ENCODE measurements at places on chromosomes 11 and 22.
A peak's percentile ranks its signal among the peaks of the same experiment; 100 is the strongest.

DNA sequence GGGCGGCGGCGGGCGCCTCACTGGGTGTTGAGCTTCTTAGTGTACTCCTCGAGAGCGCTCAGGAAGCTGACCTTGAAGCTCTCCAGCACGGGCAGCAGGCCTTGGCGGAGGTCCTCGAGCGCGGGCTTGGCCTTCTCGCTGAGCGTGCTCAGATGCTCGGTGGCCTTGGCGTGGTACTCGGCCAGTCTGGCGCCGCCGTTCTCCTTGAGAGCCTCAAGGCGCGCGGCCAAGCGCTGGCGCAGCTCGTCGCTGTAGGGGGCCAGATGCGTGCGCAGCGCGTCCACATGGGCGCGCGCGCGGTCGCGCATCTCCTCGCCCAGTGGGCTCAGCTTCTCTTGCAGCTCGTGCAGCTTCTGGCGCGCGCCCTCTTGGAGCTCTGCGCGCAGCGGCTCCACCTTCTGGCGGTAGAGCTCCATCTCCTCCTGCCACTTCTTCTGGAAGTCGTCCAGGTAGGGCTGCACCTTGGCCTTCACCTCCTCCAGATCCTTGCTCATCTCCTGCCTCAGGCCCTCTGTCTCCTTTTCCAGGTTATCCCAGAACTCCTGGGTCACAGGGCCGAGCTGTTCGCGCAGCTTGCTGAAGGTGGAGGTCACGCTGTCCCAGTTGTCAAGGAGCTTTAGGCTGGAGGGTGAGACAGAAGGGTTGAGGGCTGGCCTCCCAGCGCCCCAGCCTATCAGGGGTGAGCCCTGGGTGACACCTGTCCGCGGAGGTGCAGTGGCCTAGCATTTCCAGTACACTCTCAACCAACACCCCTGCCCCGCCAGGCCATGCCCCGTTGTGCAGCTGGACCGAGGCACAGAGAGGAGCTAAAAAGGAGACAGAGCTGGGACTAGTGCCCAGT, 1.4 kb downstream of the APOA1 start:
- peak; percentile 51 for DNase-seq

GRCh38 chr22:47032956-47033647, 270.7 kb downstream of the TBC1D22A start:
- no peak for DNase-seq

DNA sequence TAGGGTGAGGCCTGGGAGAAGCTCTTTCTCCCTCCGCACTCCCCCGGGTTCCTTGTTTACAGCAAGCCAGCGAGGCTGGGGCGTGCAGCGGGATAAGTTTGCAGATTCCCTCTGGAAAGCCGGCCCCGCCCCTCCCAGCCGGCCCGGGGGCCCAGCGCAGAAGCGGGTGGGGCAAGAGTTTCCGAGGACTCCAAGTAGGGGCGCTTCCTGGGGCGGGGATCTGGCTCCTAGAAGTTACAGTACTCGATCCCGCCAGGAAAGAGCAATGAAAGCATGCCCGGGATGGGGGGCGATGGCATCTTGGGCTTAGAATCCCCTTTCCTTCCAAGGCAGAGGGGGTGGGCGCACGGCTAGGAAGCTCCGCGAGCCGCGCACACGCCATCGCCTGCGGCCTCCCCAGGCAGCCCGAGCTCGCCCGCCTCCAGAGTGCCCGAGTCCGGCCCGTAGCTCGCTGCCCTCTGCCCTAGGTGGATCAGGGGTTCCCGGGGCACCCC, 385 bp downstream of the TST start:
- peak; percentile 57 for DNase-seq

DNA sequence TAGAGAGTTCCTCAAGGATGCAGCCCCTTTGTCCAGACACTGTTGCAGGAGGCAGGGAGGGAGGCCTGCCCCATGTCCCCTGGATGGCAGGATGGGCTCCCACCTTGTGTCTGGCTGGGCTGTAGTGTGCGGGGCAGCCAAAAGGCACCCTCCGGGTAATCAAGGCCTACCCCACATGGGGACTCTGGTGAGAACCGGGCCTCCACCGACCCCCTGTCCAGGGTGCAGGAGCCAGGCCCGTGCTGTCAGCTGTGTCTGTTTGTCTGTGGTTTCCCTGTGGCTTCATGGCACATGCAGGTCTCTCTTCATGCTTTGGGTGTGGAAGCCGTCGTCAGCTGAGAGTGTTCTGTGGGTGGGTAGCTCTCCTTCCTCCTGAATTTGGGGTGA, 1240.9 kb downstream of the BRD1 start:
- no peak for DNase-seq

DNA sequence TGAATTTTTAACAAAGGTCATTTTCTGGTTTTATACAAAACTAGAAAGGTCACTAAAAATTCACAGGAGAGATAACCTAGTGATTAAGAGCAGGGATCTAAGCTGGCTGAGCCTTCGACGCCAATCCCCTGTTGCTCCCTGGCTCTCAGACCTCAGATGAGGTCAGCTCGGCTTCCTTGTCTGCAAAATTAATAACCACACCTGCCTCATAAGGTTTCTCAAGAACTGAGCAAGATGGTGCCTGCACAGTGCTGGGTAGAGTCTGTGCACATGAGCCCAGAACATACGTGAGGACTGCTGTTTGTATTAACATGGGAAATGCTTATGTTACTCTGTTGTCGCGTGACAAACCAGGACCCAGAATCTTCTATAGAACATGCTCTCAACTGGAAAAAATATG, 24.4 kb upstream of the CD5 start:
- no peak for DNase-seq

DNA sequence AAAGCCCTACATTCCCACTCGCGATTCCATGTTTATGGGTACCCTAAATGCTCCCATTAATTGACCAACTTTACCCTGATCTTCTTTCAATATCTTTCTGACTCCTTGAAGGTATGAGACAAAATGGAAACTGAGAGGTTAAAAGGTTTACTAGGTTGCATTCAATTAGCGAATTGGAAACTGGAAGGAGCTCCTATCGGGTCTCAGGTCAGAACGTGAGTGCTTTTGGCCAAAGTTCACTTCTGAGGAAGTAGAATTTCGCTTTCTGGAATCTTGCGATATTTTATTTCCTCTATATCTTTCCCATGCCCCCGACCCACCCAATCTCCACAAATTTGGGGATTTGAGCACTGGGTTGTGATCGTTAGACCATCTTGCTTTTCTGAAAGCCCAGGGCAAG, 2.6 kb downstream of the EHF start:
- no peak for DNase-seq

GRCh38 chr11:14908214-14908880, 16.3 kb upstream of the CYP2R1 start:
- peak; percentile 26 for DNase-seq

DNA sequence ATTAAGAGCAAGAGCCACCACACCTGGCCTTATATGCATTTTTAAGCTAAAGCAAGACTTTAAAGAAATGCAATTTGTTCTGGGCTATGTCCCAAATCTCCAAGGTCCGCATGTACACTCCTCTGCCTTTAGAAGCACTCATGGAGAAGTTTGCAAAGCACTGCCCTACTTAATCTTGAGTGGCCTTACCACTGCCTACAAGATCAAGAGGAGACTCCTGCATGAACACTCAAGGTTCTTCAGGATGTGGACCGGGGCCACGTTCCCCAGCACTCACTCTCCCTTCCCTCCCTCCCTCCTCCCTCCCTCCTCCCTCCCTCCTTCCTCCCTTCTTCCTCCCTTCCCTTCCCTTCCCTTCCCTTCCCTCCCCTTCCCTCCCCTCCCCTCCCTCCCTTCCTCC, 63.2 kb upstream of the HSPA8 start:
- no peak for DNase-seq

DNA sequence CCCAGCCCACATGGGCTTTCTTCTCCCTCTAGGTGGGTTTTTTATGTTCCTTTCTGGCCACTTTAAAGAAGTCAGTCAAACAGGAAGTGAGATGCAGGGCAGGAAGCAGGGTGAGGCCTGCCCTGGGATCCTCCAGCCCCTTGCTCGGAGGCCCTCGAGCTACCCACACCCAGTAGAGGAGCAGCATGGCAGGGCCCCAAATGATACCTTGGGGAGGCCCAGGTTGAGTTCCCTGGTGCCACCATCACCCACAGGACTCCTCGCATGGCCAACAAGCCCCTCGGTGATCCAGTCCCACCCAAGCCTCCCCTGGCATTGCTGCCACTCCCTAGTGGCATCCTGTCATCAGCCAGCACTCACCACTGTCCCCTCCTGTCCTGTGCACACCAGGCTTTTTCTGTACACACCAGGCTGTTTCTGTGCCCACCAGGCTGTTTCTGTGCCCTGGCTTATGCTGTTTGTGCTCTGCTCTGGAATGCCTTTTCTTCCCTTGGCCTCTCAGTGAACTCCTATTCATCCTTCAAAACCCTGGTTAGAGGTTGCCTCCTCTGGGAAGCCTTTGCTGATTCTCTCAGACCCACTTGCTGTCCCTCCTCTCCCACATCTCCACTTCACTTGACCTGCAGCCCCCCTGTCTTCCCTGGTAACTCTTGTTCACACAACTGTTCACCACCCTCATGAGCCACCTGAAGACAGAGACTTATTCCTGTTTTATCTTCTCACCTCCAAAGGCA, 3.1 kb upstream of the PTGDR2 start:
- DNase-seq: no peak

Measured in HuH-7 (cell line).